ENCODE measurements at places on chromosomes 6 and 20.

DNA sequence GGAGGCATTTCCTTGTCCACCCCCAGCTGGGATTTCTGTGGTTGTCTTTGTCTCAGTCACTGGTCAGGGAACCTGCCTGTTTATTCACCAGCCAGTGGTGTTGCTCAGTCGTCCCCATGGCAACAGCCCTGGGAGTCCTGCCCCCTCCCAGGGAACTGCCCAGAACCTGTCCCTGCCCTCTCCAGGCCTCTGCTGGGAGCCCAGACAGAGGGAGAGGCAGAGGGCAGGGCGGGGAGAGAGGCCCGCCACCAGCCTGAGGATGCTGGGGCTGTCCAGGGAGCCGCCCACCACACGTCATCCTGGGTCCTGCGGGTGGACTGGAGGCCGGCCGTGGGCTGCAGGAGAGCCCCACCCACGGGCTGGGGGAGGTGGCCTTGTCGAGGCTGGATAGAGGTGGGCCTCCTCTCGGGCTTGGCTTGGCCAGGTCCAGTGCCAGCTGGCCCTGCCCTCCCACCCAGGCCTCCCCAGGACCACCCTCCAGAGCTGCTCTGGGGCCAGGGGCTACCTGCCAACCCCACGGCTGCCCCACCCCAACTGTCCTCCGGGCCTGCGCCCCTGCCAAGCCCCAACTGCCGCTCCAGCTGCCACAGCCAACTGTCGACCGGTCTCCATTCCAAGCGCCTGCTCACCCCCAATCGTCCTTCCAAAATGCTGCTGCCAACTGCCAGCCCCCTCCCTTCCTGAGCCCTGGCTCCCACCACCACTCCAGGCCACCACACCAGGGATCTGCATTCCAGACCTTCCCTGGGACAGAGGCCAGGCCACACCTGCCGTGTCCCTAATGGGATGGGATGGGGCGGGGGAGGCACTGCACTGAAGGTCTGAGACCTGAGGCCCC, 4.2 kb upstream of the ZBTB46 start:
- no peak for DNase-seq

DNA sequence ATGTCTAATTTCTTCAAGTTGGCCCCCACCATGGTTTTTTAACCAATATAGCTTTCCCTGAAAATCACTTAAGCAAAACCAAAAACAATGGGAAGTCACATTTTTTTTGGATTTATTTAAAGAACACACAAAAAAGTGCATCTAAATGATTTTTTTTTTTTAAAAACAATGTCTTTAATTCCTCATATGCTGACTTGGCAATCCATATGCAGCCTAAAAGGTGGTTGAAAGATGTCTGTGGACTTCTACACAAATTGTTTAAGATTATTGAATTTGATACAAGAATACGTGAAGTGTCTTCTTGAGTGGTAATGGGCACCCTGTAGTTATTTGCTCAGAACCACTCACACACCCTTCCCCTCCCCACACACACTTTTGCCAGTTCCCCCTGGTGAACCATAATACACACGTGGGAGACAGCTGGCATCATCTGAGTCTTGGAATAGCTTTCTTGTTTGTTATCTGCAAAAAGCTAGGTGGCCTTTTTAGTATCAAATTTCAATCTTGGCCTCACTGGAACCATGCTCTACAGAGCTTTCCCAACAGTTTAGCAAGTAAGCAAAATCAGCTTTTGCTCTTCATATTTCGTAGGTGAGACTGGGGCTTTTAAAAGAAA, 60.9 kb upstream of the TULP1 start:
- DNase-seq: no peak

GRCh38 chr6:15319677-15320076, 73.8 kb downstream of the JARID2 start:
- DNase-seq: no peak

GRCh38 chr6:6694825-6695624, 106.5 kb downstream of the LY86 start:
- no peak for DNase-seq

- DNase-seq: no peak
These were observed 34.2 kb upstream of the B4GALT5 start for GRCh38 chr20:49747707-49748524.

DNA sequence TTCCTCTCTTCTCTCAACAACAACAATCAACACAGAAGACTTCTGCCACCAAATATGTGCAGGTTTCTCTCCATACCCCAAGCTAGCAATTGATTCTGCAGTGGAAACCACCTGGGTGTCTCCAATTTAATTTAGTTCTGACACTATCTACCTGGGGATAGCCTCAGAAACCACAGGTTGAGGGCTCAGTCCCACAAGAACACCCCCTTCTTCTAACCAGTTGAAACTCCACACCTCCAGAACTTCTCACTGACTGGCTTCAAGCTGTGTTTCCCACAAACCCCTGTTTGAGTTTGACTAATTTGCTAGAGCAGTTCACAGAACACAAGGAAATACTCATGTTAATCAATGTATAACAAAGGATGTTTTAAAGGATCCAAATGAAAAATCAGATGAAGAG, 52.5 kb upstream of the SPTLC3 start:
- DNase-seq: no peak

GRCh38 chr6:106729841-106730240, 100.5 kb downstream of the QRSL1 start:
- DNase-seq: no peak
